ENCODE measurements at places on chromosomes 6 and 20.

DNA sequence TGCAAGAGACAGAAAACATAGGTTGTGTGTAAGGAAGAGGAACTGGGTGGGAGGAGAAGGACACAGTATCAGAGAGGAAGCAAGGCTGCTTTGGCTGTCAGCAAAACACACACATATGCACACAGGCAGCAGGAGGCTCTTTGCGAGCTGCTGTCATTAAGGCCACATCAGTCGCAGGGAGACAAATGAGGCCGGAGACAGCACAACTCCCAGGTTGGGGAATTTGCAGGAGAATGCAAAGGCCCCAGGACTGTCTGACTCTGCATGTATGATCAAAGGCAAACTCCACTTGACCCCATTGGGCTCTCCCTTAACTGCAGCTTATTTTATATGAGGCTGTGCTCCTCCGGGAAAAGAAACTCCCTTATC is 35.3 kb downstream of the METTL24 start:
- no peak for DNase-seq

DNA sequence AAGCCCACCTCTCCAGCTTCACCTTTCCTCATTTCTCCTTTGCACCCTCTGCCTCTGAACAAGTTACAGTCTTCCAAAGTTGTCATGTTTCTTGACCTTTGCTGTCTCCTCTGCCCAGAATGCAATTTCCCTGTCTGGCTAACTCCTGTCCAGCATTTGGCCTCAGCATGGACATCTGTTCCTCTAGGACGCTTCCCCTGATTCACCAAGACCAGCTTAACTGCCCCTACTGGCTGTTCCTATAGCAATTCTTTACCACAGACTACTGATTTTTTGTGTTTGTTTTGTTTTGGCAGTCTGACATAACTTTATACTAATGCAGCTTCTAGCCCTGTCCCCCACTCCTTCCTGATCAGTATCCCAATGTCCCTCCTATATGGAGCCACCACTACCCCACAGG is 13.4 kb downstream of the GNL1 start:
- no peak for DNase-seq

DNA sequence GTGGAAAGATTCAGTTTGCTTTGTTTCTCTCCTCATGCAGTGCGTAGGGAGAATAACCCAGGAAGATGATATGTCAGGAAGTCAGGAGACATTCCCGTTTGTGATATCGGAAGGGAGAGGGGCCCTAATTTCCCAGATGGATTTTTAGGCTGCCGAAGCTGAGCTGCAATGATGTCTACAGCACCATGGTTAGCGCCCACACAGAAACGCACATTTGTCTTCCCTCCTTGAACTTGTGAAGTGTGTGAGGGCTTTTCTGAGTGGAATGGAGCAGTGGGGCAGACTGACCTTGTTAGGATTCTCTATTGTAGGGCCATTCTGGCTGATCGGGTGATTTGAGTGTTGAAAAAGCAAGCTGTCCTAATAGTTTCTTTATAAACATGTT is 191.3 kb upstream of the ARG1 start:
- no peak for DNase-seq

- no peak for DNase-seq
Measured at GRCh38 chr6:152532556-152533422, 104.4 kb downstream of the SYNE1 start.

Data from DMS 273 treated with DMSO at 0.1 percent for 48 hours (cell line).